Right hindlimb (tissue), 1 donor: ENCODE measurements at places on chromosomes 2 and 18.

DNA sequence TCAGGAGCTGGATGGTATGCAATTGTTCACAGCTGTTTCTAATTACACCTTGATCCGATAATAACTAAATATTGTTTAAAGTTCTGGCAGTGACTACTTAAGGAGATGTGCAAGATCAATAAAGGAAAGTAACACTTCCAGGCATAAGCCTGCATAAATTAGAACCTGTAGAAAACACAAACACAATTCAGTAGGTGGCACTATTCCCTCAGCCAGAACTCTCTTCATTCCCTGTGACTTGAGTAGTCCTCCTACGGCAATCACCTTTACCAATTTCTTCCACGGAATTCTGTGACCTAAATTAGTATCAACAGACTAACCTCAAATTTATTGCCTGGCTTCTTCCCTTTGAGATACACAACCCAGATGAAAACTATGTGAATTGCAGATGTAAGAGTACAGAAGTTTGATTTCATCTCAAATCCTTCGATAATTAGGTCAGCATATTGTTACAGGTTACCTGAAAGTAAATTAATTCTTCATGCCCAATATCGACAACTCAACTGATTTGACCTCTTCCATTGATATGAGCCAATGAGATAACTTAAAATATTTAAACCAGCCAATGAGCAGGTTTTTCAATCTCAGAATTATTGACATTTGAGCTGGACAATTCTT, 137.8 kb downstream of the PID1 start:
- no peak for DNase-seq

DNA sequence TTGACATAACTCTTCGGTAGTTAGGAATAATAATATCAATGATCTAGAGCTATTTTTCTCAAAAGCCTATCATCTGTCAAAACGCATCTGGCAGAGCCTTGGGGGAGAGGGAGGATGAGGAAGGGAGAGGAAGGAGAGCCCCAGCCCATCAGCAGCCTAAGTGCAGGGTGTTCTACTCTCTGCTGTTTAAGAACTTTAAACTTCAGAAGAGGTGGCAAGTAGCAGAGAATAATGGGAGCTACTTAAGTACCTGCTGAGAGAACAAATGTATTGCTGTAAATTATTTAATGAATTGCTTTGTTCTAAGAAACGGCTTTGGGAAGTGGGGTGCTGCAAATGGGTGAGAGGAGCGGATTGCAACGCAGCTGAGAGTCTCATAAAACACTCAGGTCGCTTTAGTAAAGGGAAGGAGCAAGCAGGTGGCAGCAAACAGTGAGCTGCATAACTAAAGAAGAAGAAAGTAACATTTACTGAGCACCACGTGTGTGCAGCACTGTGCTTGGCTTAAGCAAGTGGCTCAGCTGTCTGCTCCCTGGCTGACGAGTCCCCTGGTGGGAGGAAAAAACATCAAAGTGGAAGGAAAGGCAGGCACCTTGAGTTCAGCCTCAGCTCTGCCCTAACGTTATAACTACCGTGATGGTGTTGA, 26.3 kb upstream of the SH3RF3 start:
- DNase-seq, result no peak

DNA sequence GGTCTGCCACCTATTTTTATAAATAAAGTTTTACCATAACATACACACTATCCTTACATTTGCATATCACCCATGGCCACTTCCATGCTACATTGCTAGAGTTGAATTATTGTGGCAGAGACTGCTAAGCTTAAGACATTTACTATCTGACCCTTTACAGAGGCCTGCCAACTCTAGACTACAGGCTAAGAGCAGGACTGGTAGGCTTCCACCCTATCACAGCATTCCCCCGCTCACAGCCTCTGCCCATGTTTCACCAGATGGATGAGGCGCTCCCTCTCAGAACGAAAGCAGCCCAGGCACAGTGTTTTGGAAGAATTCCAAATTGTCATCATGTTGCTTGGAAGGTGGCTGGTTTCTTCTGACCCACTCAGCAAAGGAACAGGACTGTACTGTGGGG, 91.7 kb upstream of the SLC35G4 start:
- no peak for DNase-seq

GRCh38 chr18:10892786-10893185, 256.6 kb downstream of the PIEZO2 start:
- no peak for DNase-seq

DNA sequence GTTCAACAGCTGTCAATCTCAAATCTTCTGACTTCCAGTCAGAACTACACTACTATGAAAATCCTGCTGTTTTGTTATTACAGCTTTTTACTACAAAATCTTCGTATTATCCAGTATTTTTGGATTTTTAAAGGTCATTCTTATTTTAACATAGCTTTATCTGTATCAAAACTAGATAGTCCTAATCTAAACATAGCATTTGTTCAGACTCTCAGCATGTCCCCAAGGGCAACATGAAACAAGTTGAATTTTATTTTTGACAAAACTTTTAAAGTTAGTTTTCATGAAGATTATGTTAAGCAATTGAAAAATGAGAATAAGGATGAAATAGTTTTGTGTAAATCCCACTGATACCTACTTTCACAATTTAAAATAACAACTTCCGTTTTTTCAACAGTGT, 48.1 kb downstream of the PDE1A start:
- DNase-seq, result no peak

DNA sequence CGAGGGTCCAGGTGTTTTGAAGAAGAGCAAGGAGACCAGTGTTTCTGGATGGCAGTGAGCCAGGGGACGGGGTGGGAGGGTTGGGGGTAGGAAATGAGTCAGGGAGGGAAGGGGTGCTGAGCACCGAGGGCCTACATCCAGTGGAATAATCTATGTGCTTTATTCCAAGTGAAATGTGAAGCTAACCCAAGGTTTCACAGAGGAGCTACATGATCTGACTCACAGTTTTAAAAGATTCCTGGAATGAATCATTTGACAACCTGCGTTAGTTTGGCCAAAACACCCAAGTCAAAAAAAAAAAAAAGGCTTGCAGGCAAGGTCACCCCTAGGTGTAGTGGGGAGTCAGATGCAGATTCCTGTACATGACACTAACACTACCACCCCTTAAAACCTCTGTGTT, 419.7 kb upstream of the MEX3C start:
- no peak for DNase-seq

- DNase-seq, result no peak
Measured at GRCh38 chr2:147456779-147457178, 388.1 kb upstream of the ACVR2A start.

DNA sequence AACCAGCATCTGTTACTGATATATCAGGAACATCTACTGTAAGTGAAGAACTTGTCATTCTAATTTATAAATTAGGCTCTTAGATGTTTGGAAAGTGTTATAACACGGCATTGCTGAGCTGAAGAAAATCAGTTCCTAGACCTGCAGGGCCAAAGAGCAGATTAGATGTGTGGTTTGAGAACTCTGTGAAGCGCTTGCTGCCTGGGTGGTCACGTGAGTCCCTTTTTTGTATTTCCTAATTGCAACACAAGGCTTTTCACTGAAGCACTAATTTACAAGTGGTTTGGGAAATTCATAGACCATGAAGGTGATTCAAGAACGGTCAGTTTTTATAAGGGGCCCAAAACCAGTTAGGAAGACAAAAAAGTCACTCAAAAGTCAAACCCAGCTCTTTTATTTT, 106.9 kb upstream of the SP3 start:
- no peak for DNase-seq

- no peak for DNase-seq
Measured at GRCh38 chr18:21833604-21834298, 93.2 kb downstream of the MIB1 start.

- no peak for DNase-seq
Measured at GRCh38 chr2:177484180-177484795, 91.7 kb downstream of the AGPS start.

DNA sequence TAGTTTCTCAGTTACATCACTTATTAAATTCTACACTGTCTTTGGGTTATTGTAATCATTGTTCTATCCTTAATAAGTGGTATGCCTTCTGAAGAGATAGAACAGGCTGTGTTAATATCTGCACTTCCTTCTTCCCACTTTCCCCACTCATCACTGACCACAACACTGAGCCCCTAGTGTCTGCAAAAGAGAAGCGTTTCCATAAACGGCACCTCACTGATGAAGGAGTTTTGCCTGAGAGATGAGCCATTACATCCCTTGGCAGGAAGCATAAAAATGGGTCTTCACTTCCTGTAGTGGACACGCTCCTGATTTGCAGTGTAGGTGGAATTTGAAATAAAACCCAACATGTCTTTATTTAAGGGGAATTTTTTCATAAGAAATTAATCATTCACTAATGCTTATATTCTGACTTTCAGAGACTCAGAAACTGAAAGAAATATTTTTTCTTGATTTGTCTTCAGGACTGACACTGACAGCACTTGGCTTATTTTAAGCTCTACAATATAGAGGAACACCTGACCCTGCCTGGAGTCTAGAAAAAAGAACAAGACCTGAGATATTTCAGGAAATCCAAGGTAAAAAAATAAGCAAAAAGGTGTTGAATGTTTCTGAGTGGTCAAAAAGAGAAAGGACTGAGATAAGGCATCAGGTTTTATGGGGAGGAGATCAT, 275.3 kb downstream of the RAD51AP2 start:
- DNase-seq, result no peak

DNA sequence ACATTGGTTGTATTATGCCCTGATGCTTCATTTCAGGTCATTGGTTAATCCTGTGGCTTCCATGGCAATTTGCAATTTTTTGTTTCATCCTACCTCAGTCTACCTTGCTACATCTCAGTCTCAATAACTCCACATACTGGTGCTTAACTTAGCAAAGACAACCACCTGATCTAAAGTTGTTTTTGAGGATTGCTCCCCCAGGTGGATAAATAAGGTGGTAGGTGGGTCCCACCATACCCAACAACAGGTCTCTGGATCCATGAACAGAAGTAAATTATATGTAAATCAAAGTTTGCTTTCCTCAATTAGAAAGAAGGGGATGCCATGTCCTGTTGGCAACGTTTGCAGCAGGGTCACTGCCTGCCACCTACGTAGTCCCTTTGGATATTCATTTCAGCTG, 7.0 kb downstream of the XIRP2 start:
- no peak for DNase-seq

GRCh38 chr2:23211987-23212583, 172.9 kb upstream of the KLHL29 start:
- no peak for DNase-seq

DNA sequence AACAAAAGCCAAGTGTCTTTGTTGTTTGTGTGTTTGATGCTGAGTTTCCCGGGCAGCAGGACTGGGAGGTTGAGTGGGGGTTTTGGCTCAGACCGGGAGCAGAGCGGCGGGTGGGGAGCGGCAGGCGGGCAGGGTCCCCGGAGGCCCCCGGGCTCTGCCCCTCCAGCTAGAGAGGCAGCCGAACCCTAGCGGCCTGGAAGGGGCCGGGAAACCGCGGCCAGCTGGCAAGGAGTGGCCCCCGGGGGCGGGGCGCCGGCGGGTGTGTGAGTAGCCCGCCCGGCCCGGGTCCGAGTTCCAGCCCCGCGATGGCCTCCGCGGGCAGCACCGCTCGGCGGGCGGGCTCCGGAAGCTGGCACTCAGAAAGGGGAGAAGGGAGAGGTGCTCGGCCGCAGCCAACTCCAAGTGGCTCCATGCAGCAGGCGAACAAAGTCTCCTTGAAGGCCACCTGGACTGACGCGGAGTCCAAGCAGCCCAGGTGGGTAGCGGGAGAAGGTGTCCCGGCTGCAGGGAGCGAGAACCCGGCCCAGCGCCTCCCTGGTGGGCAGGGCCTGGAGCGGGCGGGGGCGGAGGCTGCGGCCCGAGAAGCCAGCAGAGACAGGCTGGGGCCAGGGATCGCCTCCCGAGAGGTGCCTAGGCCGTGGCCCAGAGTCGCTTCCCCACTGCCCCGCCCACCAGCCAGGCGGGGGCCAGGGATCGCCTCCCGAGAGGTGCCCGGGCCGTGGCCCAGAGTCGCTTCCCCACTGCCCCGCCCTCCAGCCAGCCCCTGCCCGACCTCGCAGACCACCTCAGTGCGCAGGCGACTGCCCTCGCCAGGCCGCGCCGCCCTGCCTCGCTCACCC, at the start of gene ANKRD53:
ANKRD53 (plus strand) TSS at position 290 of the 839 bp plus-strand sequence; CDS start at position 306, 16 bp downstream.
- DNase-seq, result peak; percentile 72

- DNase-seq, result no peak
Measured at GRCh38 chr2:196712867-196713266, 73.4 kb downstream of the CCDC150 start.

- no peak for DNase-seq
Measured at GRCh38 chr2:105070010-105070865, 32.4 kb downstream of the MRPS9 start.

DNA sequence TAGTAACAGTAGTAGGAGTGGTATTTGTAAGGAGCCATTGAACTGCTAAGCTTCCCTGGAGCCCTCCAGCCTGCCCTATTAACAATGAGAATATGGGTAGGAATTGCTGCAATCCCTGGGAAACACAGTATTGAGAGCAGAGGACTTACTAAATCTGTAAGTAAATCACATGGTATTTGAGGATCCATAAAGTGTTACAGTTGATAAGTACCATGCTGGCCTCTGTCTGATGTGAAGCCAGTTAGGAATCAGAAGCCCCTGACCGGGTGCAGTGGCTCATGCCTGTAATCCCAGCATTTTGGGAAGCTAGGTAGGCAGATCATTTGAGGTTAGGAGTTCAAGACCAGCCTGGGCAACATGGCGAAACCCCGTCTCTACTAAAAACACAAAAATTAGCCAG, 224.6 kb downstream of the C1D start:
- DNase-seq, result no peak

DNA sequence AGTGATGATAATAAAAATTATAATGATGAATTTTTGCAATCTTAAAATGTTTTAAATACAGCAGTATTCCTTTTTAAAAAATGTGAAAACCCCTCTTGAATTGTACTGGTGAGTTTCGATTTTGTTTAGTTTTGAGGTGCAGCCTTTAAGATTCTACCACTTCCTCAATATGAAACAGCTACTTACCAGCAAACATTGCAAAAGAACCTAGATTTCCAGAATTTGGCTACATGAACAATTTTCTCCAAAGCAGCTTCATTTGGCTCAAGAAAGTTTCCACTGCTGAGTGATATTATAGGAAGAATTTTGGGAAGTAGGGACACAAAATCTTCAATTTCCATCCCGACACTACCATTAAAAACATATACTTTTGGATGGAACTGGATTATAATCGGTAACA, 12.0 kb downstream of the TCF4 start:
- DNase-seq, result no peak

DNA sequence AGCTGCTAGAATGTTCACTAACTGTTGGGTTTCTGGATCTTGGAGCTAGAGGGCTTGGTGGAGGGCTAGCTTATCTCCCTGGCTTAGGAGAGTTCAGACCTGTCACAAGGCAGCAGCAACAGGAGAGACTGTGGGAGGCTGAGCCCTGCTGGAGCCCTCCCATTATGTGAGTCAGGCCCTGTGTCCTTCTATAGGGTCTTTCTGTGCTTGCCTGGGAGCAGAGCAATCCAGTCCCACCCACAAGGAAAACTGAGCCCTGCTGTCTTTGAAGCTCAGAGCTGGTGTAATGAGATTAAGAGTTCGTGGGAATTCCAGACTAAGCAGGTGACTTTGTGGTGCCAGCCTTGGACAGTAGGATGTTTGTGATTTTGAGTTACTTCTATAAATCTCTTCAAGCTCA, 249.0 kb downstream of the TTC32 start:
- no peak for DNase-seq
